ENCODE measurements at places on chromosomes 12 and 14.

GRCh38 chr14:56580221-56580711, 668 bp downstream of the TMEM260 start:
- no peak for DNase-seq

DNA sequence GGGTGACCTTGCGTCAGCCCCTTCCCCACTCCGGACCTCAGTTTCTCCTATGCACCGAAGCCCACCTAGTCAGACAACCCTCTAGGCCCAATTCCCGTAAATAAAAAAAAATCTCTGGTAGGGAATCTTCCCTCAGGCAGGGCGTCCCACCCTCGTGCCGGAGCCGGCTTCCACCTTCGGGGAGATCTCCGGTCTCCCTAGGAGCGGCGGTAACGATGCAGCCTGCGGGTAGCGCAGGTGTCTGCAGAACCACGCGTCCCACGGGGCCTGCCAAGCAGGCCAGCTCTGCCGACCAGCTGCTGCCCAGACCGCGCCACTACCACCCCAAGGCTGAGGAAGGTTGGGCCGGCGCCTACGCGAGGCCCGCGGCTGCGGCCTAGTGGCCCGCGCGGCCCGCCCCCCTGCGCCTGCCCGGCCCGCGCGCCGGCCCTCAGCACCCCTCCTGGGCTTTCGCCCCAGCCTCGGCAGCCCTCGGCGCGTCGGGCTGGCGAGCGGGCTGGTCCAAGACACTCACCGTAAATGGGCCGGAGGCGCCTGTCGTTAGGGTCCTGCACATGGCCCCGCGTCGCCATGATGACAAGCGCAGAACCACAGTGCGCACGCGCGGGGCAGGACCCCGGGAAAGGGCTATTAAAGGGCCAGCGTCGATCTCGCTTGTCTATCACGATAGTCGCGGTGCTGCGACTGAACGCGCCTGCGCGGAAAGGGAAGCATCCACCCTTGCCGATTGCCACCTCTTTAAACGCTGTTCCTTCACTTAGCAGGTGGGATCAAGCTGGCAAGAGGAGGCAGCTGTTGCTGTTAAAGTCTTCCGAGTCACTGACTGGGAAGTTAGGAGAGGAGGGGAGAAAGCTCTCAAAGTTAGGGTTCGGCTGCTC, at the start of gene NAA25:
NAA25 (minus strand) TSS at position 582 of the 878 bp plus-strand sequence; CDS start at position 572, 10 bp downstream.
- peak; percentile 76 for DNase-seq

GRCh38 chr12:13504736-13505135, 308.2 kb downstream of the EMP1 start:
- no peak for DNase-seq

GRCh38 chr12:42673535-42673934, 84.0 kb upstream of the PRICKLE1 start:
- DNase-seq, result no peak

GRCh38 chr12:65384240-65384639, 105.8 kb downstream of the MSRB3 start:
- no peak for DNase-seq

DNA sequence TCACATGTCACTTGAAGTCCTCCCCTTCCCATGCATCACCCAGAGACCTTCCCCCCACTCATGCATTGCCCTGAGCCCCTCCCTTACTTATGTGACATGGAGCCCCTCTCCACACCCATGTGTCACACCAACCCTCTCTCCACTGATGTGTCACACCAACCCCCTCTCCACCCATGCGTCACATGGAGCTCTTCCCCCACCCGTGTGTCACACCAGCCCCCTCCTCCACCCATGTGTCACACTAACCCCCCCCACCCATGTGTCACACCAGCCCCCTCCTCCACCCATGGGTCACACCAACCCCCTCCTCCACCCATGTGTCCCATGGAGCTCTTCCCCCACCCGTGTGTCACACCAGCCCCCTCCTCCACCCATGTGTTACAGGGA, 30.4 kb downstream of the RTL1 start:
- no peak for DNase-seq

GRCh38 chr14:58643366-58643765, 5.6 kb downstream of the DACT1 start:
- DNase-seq, result no peak

GRCh38 chr12:13195785-13196129, 769 bp upstream of the EMP1 start:
- DNase-seq, result no peak

- no peak for DNase-seq
These were observed 14.6 kb upstream of the GNG2 start for GRCh38 chr14:51845811-51846210.

DNA sequence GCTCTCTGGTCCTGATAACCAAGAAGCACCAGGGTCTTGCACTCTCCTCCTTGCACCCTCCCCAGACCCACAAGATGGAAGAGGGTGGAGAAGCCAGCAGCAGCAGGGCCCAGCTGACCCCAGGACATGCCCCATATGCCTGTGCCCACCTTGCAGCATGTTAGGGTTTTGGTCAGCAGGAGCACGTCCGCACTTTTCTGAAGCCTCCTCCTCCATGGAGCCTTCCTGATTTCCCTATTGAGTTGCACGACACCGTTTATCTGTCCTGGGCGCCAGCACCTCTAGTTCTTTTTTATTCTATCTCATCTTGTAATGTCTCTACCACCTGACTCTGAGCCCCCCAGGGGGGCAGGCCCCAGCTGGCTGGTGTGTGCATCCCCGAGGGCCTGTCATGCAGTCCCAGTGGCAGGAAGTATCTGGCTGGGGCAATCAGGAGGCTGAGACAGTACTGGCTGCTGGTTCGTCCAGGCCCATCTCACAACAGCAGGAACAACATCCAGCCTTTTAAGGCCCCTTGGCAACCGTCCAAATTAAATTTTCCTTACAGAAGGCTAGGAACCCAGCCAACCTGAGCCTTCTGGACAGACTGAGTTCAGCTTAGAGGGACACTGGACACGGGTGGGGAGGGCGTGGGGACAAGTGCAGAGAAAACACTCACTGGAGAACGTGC, 39.6 kb downstream of the CCDC85C start:
- no peak for DNase-seq

GRCh38 chr12:22046968-22047390, 961 bp downstream of the CMAS start:
- no peak for DNase-seq

- DNase-seq, result no peak
These were observed at the start of gene EMP1 for GRCh38 chr12:13196130-13196921. EMP1 (plus strand) TSS chr12:13196726; CDS start chr12:13211511, 14,785 bp downstream.

DNA sequence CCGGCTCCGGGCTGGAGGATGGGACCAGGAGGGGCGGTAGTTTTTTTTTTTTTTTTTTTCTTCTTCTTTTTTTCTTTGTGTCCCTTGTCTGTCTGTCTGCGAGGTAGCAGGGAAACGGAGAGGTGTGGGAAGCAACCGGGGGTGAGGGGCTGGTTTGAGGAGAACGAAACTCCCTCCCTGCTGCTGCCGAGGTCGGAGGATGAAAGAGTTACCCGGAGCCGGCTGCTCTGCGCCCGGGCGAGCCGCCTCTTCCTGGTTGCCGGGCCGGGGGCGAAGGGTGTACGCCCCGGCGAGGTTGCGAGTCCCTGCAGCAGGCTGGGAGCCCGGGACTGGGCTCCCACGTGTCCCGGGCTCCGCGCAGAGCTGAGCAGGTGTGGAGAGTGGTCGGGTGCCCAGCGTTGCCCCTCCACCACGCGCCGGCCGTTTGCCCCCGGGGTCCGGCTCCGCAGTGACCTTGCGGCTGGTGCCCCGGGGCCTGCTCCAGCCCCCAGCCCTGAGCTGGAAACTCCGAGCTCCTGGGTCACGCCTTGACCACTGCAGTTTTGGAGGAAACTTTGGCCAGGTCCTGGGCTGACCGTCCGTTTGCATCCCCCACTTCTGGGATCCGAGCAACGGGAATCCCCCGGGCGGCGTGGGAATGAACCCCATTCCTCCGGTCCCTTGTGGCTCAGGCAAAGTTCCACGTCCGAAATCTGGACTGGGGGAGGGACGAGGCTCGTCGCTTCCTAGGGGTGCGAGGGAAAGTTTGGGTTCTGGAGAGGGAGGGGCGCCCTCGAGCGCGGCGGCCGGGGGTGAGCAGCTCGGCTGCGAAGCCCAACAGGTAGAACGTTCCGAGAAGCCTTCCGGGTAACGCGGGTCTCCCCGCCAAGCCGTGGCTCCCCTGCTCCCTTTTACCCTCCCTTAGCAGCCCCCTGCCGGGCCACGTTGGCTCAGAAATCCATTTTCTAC, 1.3 kb downstream of the CHST11 start:
- peak; percentile 27 for DNase-seq

GRCh38 chr12:59603754-59604153, 7.9 kb downstream of the SLC16A7 start:
- DNase-seq, result no peak

- no peak for DNase-seq
These were observed 353.1 kb downstream of the SEC23A start for GRCh38 chr14:38749936-38750335.

DNA sequence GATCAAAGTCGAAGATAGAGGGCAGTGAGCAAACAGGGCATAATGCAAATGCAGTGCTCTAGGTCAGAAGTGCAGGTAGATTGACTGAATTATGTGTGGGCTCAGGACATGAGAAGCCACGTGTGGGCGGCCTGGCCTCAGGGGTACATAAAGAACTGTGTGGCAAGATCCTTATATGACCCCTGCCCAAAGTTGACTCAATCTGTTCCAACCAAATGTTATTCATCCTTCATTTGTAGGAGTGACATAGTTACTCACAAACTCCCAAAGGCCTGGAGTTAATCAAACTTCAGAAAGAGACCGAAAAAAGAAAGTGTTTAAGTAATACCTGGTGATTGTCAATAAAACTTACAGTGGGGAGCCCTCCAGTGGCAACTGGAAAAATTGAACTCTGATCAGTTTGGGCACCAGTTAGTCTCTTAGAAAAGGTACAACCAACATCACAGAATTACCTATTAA, 150.4 kb upstream of the FAR2 start:
- DNase-seq, result no peak

DNA sequence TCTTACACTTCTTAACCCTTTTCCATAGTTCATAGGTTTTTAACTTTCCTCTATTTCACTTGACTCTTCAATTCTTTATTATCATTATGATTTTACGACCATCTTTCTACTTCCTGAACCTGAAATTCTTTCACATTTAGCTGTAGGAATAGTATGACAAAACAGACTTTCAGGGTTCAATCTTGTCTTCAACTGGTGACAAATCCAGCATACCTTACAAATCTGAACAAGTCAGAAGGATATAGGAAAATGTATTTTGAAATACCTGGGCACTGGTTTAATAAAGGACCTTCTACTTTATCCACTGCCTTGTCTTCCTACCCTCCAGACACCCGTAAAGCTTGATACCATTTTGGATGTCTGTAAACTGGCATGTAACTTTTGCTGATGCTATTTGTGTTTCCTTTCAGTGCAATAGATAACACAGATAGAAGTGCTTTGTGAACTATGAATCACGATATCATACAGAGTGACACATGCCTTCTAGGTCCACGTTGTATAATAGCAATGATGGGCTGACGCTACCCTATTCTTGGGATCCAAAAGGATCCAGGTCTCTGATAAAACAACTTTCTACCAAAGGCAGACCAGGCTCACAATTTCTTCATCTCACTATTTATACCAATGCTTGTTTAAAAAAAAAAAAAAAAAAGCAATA, 77.4 kb upstream of the SAV1 start:
- DNase-seq, result no peak
